Activated effector memory CD4-positive, alpha-beta T cell treated with anti-CD3 and anti-CD28 coated beads, Interleukin-2, amount 50 U/mL, for 16 hours (primary cell): ENCODE measurements at places on chromosomes 16 and 17.

DNA sequence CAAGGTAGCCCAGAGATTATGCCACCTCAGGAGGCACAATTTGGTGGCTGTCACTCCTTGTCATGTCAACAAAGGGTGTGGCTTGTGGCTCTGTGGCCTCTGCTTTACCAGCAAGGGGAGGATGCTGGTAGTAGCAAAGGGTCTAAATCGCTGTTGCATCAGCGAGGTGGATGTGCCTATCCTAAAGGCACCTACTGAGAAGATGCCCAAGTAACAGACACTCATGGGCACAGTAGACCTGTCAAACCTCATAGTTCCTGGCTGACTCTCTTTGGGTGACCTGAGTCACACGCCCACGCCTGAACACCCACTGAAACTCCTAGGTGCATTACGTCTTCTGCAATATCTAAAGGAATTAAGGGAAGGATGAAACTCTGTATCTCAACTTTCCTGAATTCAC is 139.5 kb downstream of the PRKCB start:
- no peak for DNase-seq

DNA sequence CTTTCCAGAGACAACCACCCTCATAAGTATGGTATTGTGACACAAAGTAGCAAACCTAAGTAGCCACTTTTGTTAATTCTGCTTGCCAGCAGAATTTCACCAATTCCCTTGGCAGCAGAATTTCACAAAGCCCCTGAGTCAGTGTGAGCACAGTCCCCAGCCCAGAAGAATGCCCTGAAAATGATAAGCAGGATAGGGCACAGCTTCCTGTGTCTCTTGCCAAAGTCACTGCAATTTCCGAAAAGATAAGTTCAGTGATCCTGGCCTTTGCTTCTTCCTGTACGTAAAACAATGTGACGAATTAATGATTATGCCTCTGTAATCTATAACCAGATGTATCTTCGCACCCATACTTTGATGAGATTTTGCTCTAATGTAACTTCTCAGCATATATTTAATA is 16.0 kb upstream of the WIPF2 start:
- DNase-seq = no peak

DNA sequence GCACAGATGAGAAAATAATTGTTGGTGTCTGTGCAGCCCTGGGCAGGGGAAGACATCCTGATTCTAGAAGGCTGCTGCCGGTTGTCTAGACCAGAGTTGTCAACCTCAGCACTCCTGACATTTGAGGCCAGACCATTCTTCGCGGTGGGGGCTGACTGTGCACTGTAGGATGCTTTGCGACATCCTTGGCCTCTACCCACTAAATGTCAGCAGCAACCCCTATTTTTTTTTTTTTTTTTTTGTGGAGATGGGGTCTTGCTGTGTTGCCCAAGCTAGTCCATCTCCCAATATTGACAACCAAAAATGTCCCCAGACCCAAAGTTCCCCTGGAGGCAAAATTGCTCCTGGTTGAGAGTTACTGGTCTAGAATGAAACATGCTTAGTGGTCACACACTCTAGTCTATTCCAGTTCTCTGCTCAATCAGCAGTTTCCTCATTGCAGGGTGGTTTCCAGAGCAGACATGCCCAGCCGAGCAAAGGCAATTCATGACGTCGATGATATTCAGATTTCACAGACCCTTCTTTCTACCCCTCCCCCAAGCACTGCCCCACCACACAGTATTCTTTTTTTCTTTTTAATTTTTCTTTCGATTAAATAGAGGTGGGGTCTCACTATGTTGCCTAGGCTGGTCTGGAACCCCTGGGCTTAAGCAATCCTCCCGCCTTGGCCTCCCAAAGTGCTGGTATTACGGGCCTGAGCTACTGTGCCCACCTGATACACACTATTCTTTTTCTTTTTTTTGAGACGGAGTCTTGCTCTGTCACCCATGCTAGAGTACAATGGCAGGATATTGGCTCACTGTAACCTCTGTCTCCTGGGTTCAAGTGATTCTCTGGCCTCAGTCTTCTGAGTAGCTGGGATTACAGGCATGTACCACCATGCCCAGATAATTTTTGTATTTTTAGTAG is 9.0 kb downstream of the C17orf99 start:
- DNase-seq = no peak

DNA sequence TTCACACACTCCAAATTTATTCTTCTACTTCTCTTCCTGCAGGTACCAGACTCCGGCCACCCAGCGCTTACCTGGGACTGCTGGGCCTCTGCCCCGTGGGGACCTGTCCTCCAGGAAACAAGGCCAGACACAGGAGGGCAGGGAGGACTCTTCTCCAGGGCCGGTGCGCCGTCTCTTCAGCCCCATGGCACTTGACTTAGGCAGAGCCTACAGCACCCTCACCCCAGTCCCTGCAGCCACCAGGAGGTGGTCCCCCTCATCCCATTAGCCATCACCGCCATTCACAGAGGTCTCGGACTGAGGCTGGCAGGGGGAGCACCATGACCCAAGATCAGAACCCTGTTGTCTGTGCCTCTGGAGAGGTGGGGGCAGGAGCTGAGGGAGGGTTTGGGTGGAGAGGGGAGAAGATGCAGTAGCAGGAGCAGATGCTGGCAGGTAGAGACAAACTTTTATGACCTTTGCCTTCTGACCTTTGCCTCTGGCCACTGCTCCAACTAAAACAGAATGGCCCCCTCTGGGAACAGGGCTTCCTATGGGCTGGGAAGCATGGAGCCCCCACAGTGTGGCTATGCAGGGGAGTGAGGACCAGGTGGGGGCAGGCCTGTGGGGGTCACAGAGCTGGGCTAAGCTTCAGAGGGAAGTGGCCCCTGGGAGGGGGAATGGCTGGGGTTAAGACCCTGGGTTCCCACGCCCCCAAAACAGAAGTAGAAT is 1.7 kb upstream of the GCGR start:
- no peak for DNase-seq

GRCh38 chr16:88759976-88760350 is 25.1 kb downstream of the PIEZO1 start:
- DNase-seq = no peak

- DNase-seq = no peak
Measured at GRCh38 chr17:61574542-61575351, 16.3 kb downstream of the NACA2 start.

DNA sequence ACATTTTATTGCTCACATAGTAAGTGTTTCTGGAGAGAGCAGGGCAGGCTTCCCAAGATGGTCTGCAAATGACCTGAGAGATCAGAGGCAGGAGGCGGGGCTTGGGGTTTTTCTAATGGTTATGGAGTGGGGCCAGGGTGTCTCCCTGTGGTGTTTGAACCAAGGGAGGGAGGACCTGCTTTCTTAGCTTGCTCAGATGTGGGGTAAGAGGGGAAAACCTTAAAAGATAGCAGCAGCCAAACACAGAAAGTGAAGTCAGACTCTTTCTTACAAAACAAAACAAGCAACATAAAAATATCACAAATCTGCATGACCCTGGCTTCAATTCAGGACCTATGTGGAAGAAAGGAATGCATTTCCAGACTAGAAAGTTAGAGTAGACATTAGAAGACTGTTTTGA is 22.9 kb upstream of the DNAJA2 start:
- no peak for DNase-seq

- DNase-seq = no peak
Measured at GRCh38 chr17:44397479-44398440, 8.3 kb upstream of the ITGA2B start.

GRCh38 chr17:2751491-2751890 is 2.0 kb upstream of the CCDC92B start:
- DNase-seq = no peak

DNA sequence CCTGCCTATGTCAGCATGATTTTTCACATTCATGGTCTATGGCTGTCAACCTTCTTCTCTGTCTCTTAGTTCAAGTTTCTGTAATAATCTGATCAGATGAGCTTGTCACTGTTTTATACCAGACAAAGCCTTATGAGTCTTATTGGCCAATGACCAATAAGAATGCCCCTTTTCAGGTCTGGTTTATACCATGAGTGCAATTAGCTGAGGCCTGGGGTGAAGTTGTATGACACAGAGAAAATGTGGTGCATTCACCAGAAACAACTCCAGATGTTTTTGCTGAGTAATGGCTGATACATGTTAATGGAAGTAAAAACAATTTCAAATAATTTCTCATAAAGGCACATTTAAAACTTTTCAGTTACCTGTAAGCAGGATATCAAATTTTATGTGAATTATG is 218.6 kb upstream of the CDH8 start:
- DNase-seq = no peak

DNA sequence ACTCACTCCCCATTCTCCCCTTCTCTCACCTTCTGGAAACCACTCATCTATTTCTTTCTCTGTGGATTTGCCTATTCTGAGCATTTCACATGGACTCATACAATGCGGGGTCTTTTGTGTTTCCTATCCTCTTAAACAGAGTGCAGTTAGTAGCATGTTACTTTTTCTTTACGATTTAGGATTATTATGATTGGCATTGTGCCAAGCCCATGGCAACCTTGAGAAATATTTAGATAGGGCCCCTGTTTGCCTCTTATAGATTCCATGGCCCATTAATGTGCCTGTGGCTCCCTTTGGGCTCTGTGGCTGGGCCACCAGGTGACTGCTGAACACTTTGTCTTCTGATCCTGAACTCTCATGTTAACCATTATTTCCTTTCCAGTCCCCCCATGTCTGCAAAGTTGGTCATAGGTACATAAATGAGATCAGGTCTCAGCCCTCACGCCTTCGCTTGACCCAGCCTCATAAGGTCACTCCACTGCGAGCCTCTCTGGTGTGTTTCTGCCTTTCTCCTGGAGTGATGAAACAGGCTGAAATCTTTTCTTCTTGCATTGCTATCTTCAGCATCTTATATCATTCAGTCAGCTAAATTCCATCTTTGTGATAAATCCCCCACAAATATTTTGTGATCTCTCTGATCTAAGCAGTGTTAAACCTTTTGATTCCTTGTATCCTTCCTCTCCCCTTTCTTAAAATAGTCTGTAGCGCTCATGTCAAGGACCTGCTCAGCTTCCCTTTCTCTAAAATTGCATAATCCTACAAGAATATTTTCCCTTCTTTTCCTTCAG is 44.0 kb downstream of the MYH3 start:
- DNase-seq = no peak

GRCh38 chr17:42535155-42536047 is 640 bp upstream of the NAGLU start:
- no peak for DNase-seq

GRCh38 chr16:54647725-54648221 is 282.9 kb upstream of the IRX5 start:
- DNase-seq = no peak

DNA sequence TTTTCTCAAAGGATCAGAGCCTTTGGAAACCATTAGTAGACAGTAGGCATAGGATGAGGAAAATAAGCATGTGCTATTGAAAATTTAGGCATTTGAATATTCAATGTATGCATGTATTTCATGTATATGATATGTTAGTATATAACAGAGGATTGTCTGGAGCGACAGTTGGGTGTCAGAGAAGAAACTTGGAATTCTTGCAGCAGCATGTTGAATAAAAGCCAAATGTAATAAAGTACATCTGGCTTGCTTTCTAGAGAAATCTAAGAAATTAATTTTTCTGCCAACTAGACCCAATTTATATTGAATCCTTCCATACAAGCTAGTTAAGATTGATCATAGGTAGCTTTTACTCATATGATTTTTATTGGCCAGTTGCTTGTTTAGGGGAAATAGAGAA is 578.8 kb downstream of the CDH11 start:
- DNase-seq = no peak

- no peak for DNase-seq
Measured at GRCh38 chr17:55852734-55853133, 101.9 kb downstream of the PCTP start.

DNA sequence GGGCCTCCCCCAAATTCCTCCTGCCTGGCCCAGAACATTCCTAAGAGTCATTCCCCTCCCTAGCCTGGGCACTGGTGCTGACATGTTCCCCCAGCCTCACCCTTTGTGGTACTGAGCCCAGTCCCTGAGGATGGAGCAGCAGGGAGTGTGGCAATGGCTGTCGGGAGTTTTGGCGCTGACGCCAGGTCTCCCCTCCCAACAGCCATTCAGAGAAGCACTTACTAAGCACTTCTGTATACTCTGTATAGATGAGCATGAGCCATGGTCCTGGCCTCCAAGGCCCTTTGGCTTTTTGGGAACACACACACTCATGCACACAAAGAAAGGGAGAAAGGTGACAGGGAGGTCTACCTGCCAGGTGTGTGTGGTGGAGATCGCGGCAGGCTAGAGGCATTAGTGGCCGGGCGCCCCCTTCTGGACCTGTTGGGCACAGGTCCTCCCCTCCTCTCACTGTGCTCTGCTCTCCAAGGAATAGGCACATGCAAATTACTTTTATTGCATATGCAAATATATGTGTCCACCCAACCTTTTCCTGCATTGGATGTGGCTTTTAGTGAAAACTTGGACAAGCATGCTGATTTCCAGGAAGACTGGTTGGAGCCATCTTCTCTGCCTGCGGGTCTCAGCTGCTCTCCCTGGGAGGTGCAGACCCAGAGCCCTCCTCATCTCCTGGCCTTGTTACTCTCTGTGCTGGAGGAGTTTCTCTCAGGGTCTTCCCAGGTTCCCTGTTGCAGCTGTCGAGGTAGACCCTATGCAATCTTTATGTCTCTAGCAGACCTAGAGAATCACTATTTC is 17.4 kb upstream of the C17orf107 start:
- peak; percentile 87 for DNase-seq

GRCh38 chr17:236641-237405 is 55.4 kb upstream of the DOC2B start:
- DNase-seq = no peak

GRCh38 chr16:56357241-56357764 is 68.0 kb downstream of the AMFR start:
- peak; percentile 60 for DNase-seq

GRCh38 chr16:51968749-51969148 is 578.2 kb downstream of the TOX3 start:
- no peak for DNase-seq

DNA sequence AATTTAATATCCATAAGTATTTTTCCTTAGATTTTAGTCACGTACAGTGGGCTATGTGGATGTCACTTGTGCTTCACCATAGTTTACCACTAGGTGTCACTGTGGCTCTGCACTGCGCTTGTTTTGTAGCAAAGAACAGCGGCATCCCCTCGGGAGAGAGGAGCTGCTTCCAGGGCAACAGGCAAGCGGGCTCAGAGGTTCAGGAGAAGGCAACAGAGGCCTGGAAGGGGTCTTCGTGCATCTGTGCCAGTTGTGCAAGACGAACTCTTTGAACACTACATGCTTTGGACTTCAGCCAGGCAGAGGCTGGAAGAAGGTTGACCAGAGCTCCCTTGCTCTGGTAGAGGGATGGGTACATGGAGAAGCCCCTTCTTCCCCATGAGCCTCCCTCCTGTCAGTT is 20.6 kb downstream of the CYB561 start:
- DNase-seq = peak; percentile 85

GRCh38 chr16:11748404-11749254 is 6.0 kb upstream of the TXNDC11 start:
- DNase-seq = no peak

GRCh38 chr17:21285164-21286065 is 904 bp downstream of the MAP2K3 start:
- DNase-seq = no peak

DNA sequence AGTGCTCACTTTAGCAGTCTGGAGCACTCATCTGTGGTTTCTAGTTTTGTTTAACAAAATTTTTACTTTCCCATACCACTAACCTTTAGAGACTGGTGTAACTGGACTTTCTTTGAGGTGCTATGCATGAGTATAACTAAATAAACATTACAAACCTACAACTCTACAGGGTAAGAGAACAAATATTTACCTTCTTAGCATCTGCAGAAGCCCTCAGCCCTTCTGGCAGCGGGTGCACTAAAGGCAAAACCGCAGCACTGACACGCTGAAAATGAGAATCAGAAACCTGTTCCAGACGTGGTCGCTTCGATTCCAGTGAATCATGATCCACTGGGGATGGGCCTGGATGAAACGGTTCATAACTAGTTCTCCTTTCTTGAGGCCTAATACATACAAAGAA is 43.7 kb downstream of the NCOR1 start:
- DNase-seq = no peak
